ENCODE measurements at places on chromosomes 5 and 9. TPM values are rescaled to one million over a fixed set of nuclear protein-coding genes. Genes with fewer than 3 reads are reported as not detected.

JAKMIP2 gene
- 8.2 TPM for total RNA-seq

FSTL4 gene
- total RNA-seq, result 2.3 TPM

SAXO1 gene
- 0.15 TPM for total RNA-seq

UBAC1 gene
- 66.0 TPM for total RNA-seq

NEUROG1 gene
- not detected for total RNA-seq

TNFSF15 gene
- total RNA-seq, result not detected

SPINK4 gene
- not detected for total RNA-seq

PPP2R2B gene
- total RNA-seq, result 22.5 TPM

CMYA5 gene
- 3.5 TPM for total RNA-seq

DOCK8 gene
- 0.93 TPM for total RNA-seq

GRCh38 chr5:127919818-127920217 is 163.7 kb upstream of the SLC12A2 start:
- no peak for DNase-seq

- no peak for DNase-seq
Observed at GRCh38 chr5:62007457-62007856, 298.5 kb upstream of the KIF2A start.

GRCh38 chr9:121353241-121354061 is 16.6 kb downstream of the STOM start:
- no peak for DNase-seq

- DNase-seq, result no peak
Observed at GRCh38 chr5:2201832-2202231, 319.1 kb upstream of the IRX4 start.

DNA sequence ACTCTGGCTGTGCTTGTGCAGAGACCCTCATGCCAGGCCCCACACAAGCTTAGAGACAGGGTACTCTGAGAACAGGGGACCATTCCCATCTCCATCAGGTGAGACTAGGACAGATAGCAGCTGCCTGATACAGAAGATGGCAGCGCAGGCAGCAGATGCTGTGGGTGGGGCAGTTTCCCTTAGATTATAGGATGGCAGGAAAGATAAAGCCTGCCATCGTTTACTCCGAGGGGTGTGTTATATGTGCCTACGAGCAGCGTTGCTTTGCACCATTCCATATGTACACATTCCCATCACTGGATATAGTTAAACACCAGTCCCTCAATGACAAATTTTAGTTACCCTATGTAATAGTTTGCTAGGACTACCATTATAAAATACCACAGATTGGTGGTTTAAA is 135.2 kb downstream of the SMARCA2 start:
- DNase-seq, result no peak

DNA sequence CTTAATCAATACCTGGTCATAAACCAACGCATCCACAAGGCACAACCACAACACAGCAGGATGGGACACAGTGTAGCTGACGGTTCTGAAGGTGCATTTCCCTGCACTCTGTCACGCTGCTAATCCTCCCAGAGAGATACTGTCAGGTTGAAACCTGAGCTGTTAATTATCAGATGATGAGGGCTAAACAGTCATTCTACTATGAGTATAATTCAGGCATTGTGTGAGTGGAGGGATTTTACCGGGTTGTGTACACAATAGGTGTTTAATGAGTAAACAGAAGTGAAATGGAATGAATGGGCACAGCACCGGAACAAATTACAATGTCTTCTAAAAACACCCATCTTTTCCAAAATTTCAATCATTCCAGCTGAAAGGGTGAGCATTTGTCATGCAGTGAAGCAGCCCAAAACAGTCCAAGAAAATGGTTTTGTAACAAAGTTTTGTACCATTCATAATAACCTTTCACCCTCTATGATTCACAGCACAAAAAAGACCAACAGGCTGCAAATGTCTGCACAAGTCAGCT is 71.5 kb downstream of the ABCA1 start:
- peak; percentile 36 for DNase-seq

DNA sequence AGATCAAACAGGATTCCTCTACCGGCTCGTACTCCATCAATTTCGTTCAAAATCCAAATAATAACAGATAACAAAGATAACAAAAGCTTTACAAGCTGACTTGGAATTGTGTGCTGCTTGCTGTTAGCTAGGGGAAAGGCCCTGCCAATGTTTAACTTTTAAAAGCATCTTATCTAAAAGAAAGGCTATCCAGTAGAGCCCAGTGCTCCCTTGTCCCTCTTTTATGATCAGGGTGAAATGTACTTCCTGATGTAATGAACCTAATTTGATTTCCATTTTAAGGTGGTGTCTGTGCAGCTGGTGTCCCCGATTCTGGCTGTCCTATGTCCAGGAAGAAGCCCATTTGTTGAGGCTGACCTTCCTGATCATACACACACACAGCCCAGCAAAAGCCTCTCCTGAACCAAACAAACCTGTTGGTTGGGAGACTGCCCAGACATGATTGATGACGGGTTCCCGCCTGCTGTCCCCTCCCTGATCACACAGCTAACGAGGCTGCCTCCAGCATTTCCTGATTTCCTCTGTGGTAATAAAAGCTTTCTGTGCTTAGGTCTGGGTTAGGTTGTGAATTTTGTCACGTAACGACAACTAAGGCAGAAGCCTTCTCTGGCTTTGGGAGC is 54.1 kb downstream of the PWWP2A start:
- DNase-seq, result no peak

DNA sequence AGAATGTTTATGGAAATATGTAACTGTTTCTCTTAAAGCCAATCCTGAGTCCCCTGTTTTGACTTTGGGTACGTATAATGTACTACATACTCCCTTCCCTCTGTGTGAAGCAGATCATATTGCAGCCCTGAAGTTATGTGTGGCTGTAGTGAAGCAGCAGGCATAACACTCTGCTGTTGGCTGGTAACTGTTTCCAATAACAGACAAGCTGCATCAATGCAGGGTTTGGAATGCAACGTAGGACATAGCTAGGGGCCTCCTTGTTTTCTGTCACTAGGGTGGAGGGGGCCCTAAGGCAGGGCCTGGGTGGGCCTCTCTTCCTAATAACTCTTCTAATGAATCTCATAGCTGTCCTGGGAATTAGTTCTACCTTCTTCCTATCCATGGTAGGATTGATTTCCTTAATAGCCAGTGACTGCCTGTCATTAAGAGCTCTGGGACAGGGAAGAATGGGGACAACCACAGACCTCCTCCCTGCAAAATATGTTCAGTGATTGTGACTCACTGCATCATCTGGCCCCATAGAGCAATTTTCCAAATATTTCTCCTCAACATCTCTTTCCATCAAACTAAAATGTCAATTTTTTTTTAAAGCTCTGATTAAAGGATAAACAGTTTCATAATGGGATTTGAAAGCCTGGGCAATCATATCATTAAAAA is 129.6 kb upstream of the HMHB1 start:
- DNase-seq, result no peak

- no peak for DNase-seq
Observed at GRCh38 chr5:30604648-30605262, 588.7 kb upstream of the CDH6 start.

DNA sequence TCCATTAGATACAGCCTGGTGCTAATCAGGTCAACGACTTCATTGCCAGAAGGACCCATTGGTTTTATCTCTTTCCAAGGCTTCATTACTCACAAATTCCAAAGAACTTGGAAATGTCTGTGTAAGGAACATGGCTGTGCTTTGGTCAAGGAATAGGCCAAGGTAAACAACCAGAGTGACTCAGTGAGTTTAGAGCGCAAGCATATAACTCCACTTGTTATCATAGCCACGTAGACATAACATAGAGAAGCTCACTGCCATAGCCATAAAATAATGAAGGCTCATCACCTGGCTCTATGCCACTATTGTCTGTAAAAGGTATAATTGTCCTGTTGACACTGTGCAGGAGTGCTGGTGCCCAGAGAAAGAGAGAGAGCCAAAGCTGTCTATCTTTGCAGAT is 139.3 kb upstream of the PLCXD3 start:
- no peak for DNase-seq

GRCh38 chr5:124761010-124761409 is 14.6 kb upstream of the ZNF608 start:
- DNase-seq, result peak; percentile 55

GRCh38 chr9:111040494-111040893 is 2.2 kb upstream of the LPAR1 start:
- no peak for DNase-seq

GRCh38 chr9:103867886-103868285 is 226.2 kb upstream of the SMC2 start:
- no peak for DNase-seq

- no peak for DNase-seq
Observed at GRCh38 chr9:4320021-4320420, 20.2 kb upstream of the GLIS3 start.

DNA sequence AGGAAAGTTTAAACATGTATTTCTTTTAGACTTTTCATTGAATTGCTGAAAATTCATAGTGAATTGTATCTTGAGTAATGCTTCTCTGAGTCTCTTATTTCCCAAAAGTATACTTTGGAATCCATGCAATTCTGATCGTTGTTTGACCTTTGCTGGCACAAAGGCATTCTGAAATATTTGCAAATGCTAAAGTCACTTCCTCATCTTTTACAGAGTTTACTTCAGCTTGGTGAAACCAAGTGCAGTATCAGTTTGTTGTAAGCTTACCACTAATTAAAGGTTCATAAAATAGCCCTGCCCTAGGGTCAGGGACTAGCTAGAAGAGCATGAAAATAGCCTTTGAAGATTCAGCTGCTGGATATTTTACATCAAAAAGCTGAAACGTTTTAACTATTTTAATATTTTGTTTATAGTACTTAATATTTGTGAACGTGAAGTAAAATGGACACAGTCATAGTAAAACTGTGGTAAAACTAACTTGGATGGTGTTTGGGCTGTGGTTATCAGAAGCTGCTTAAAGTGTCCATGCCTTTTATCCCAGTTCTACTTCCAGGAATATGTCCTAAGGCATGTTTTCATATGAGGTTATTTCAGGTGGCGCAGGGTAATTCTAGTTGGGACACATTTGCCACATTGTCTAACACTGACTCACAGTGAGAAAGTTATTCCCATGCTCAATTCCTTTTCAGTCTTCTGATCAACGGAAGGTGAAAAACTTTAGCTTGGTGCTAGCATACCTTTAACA is 45.3 kb downstream of the SLC22A5 start:
- no peak for DNase-seq

DNA sequence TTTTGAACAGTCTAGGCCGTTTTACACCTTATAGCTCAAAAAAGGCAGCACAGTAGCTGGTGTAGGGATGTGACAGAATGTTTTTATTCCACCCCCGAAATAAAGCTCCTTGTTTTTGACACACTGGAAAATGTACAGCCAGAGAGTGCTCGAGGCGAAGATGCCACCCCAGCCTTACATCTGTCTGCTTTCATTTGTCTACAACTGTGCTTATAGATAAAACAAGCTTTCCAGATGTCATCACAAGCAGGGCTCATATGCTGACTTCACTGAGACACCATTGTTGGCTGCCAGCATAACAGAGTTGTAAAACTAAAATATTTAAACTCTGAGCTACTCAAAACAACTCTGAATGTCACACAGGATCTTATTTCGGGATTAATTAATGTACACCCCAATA is 386.3 kb downstream of the BNC2 start:
- DNase-seq, result no peak

GRCh38 chr5:66992547-66992946 is 204.1 kb downstream of the CD180 start:
- DNase-seq, result no peak

DNA sequence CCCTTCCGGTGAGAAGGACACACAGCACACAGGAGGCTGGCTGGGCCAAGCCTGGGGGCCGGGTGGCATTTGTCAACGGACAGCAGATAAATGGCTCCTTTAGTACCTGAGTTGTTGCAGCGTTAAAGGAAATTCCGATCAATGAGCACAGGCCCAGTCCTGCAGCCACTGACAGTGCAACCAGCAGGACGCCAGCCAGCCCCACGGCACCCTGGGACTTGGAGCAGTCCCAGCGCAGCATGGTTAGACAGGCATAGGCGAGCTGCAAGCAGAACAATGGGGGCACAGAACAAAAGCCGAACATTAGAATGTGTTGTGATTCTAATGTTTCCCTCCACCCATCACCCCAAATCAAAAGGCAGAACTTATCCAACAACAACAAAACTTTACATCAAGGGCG is 39.3 kb downstream of the PTCH1 start:
- peak; percentile 52 for DNase-seq

- DNase-seq, result peak; percentile 50
Observed at GRCh38 chr5:128674837-128675446, 136.9 kb upstream of the FBN2 start.

Measured in neural progenitor cell (in vitro differentiated cells).